ENCODE measurements at places on chromosomes 2 and 18.
A peak's percentile ranks its signal among the peaks of the same experiment; 100 is the strongest.

DNA sequence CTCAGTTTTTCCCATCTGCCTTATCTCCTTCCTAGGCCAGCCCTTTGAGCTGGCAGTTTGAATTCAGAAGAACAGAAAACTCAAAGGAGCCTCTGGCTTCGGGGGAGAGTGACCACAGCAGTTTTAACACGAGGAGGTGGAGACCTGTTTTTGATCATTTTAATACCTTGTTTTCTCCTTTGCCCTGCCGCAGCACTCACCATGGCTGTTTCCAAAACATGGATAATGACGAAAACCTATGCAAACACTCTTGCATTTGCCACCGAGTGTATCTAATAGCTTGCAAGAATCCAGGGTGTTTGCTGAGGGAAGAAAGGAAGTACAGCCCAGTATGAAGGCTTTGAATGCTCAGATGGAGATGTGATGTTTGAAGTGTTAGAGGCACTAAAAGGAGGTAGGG is 167.1 kb downstream of the PRKCE start:
- no peak for ATAC-seq

GRCh38 chr18:36511791-36512352 is 214.4 kb downstream of the FHOD3 start:
- ATAC-seq = no peak

DNA sequence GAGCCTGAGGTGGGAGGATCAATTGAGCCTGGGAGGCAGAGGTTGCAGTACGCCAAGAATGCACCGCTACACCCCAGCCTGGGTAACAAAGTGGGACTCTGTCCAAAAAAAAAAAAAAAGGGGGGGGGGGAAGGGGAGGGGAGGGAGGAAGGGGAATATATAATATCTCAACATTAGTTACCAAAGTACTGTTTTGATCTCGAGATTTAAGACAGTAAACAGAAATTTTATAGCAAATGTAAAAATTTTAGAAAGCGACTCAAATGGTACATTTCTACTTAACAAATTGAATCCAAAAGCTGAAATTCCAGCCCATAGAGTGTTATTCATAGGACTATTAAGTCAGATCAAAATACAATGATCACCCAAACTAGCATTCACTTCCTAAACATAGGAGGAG is 60.8 kb downstream of the CWC22 start:
- no peak for ATAC-seq

GRCh38 chr2:26892133-26892532 is 44.2 kb downstream of the DPYSL5 start:
- ATAC-seq = no peak

DNA sequence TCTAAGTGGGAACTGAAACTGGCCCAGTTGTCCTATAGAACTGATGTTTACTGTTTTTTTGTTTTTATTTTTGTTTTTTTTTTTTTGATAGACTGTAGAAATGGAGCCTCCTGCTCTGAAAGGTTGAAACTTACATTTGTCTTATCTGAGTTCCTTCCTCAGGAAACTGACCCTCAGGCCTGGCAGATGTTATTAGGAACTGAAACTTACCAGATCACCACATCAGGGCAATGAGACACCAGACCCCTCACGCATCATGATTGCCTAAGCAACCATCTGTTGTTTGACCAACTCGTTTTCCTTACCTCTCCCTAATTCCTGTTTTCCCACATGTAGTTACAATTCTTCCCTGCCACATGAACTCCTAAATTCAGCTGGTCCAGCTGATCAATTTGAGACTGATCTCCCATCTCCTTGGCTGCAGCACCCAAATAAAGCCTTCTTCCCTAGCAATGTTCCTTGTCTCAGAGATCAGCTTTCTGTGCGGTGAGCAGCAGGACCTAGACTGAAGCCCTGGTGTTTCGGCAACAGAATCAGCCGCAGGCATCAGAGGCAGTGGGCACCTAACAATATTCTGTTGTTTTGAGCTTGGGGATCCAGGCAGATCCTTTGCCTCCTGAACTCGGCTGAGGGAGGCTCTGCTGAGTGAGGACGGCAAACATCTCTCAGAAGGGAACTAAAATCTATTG is 96.8 kb downstream of the MSH2 start:
- ATAC-seq = no peak

DNA sequence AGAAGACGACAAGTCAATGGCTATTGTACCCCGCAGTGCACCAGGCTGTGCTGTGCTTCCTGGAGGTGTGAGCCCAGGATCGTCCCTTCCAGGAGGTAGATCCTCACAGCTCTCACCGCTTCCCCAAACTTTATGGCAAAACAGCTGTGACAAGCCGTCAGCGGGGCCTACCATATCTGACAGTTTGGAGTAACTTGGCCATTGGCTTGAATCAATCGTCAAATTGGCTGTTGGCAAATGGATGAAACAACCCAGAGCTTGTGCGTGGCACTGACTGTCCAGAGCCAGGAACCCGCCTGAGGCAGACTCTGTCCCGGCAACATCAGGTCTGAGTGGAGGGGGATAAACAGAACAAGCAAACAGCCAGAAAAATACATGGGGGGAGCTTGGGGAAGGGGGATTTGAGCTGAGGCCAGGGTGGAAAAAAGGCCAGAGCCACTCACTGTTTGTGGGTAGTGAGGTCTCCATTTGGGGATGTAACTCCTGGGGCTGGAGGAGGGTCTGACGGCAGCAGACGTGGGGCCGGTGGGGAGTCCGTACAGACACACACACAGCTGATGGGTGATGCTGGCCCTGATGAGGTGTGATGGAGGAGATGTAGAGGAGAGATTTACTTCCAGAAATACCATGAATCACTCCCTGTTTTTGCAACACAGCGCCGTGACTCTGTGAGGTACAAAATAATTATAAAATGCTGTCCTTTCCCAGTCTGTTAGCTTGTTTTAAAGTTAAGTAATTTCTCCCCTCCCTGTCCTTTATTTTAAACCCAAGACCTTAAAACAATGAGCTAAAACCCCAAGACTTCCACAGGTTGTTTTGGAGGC is 174.8 kb downstream of the TWIST2 start:
- no peak for ATAC-seq

- ATAC-seq = no peak
These were observed 12.2 kb upstream of the CYRIA start for GRCh38 chr2:16677875-16678274.

DNA sequence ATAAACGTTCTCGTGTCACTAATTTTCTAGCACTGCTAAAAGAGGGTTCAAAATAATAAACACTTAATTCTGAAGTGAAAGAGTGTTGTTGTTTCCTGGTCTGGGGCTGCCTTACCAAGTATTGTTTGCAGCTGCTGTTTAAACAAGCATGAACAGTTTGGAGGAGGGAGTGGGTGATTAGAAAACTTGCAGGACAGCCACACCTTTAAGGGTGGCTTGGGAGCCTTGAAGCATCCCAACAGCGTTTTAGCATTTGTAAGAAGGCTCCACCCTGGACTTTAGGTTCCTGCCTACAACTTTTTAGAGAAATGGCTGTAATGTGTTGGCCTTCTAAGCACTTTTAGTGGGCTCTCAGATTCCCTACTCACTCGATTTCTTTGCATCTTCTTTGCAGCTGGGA is 371.6 kb downstream of the TGIF1 start:
- ATAC-seq = no peak

DNA sequence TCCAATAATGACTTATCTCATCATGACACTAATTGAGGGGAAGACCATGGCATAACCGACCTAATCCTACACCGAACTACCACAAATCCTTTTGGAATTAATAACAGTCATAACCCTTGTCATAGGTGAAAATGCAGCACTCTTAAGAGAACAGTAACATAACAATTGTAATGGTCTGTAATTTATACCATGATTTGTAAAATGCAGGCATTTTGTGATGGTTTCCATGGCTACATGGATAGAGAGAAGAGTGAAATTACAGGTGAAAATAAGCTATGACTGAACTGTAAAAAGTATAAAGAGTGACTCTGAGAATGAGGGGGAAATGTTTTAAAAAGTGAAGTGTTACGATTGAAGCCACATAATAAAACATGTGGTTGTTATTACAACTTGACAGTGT is 494.1 kb upstream of the SLC39A10 start:
- no peak for ATAC-seq

DNA sequence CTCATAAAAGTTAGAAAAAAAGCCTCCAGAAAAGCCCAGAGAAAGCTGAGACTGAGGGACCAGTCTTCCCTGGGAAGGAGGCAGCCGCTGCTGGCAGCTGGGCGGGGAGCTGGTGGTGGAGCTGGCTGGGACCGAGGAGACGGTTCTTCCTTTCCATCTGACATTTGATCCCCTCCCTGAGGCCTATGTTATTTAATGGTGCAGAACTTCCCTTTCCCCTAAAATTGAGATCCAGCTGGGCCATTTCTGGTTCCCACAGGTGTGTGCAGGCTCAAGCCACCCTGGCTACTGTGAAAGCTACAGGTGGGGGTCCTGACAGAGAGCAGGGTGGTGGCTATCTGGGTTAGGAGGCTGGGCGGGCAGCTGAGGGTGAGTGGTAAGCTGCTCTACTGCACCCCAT is 81.5 kb upstream of the FZD7 start:
- ATAC-seq = no peak

DNA sequence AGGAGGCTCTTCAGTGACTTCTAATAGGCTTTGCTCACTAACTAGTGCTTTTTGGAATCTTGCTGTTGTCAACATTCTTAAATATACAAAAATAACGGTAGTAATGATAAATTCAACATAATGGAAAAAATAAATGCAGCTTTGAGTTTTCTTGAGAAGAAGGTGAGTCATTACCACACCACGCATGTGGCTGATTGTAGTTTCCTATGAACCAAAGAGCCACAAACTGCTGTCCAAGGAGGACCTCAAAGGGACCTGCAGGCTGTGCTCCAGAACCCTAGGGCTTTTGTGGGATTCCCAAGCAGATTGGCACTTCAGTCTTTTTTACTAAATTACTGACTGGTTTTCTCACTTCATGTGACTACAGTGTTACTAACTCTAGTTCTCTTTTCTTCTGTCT is 66.7 kb downstream of the TPGS2 start:
- no peak for ATAC-seq

- no peak for ATAC-seq
These were observed 19.4 kb downstream of the AGFG1 start for GRCh38 chr2:227491386-227491785.

DNA sequence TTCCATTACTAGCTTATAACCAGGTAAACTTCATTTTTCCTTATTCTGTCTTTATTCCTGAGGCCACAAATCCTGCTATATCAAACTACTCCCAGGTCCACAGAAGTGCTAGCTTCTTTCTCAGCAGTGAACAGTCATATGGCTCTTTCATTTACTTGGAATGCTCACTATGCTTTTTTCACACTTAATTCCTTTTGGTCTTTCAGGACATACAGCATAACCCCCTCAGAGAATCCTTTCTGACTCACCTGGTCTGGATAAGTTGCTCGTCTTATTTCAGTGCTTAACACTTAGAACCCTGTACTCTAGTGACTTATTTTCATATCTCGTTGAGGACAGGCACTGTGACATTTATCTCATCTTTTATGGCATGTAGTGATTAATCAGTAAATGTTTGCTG is 325.0 kb upstream of the UBE2E3 start:
- ATAC-seq = no peak

GRCh38 chr2:10523406-10524189 is 75.5 kb upstream of the ODC1 start:
- no peak for ATAC-seq

DNA sequence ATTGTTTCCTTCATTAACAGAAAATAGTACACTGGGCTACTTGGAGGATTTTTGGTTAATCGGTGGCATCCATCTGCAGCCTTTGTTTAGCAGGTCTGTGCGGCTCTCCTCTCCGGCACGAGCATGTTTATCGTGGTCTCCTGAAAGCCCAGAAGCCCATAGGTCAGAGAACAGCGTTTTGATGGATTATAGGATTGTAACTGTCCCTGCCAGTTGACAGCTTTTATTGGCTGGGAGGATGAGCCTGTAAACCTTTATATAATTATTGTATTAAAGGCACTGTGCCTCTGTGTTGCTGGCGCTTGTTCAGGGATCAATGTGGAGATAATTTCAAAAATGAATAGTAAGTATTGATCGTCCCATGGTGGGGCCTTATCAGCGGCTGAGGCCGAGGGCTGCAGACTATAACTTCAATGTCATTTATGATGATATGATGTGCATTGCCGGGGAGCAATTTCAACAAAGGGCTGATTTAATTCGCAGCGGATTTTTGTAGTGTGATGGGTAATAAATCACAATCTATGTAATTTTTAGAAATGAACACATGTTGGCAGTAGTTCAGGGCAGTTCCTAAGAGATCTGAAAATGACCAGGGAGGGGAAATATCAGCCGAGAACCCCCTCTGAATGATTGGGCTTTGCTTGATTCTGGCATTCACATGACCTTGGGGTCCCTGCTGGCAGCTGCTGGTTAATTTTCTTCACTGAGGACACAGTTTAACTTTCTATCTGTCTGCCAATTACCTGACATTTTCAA is 736.1 kb downstream of the GALR1 start:
- ATAC-seq = no peak

GRCh38 chr18:8801263-8801901 is 96.0 kb downstream of the MTCL1 start:
- ATAC-seq = peak; percentile 71

DNA sequence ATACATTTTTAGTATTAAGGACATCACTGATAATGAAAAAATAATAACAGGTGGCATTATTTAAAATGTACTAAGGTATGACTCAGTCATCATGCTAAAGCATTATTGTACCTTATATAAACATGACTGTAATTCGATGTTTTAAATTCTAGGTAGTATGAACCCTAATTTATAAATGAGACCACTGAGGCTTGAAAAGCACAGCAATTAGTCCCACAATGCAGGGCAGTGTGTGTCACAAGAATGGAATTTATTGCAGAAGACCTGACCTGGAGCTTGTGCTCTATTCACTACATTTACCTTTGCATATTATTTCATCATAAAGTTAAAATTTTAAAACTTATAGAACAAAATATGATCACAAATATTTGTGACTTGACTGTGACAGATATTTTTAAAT is 358.5 kb upstream of the DSEL start:
- ATAC-seq = no peak
